ENCODE measurements at places on chromosomes 2 and 18.

- DNase-seq: no peak
These were observed 37.7 kb upstream of the KLF11 start for GRCh38 chr2:10005461-10006235.

DNA sequence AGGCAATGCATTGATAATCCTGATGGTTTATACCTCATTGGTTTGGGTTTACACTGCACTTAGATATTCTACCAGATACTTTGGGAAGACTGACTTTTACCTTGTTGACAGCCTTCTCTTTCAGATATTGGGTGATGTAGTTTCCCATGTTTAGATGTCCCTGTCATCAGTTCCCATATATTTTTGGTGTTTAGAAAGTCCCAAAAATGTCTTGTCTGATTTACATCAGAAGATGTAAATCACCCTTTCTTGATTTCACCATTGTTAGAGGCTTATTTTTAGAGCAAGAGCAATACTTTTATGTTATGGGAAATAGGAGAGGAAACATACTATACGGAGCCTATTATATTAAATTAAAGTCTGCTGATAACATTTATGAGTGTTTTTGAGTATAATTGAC is 14.4 kb upstream of the CCDC102B start:
- DNase-seq: no peak

DNA sequence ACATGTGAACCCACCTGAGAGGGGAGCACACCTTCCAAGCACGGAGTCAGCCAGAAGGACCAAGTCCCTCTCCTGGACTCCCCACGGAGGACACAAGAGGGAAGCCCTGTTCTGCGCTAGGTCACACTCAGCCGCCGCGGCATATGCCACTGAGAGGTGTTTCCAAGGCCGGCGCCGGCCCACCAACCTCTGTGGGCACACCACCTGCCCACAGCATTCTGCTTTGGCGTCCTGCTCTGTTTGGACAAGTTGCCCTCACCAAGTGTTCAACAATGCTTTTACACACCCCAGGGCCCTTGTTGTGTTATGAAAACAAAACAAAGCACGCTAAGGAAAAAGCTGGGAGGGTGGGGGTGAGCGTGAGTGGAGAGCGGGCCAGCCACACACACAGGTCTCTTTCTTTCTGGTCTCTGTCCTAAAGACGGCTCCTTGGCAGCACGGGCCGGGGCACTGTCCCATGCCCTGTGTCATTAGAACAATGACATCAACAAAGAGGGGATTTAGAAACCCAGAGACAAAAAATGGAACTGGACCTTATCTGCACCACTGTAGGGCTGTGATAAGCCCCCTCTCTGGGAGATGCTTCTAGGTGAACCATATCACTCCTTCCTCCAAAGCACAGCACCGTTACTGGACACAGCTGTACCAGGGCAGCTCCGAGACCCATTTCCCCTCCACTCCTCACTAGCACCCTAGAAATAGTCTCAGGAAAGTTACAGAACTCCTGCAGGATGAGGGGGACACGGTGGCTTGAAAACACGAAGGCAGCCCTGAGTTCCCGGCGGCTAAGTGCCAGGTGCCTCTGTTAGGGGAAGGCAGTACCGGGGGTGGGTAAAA is 17.0 kb downstream of the SMAD7 start:
- peak; percentile 55 for DNase-seq

DNA sequence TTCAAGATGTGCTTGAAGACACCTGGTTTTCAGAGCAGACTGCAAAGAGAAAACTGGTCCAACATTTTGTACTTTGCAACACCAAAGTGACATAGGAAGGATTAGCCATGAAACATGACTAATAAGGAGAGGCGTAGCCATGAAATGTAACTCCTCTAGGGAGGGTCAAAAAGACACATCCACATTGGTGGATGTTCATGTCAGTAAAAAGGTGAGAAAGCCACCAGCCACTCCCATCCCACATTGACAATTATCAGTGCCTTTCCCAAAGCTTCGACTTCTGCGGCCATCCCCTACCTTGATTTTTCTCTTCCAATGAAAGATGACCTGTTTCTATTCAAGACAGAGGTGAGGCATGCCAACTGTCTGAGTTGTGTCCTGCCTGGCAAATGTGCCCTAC is 223.2 kb downstream of the ALK start:
- DNase-seq: no peak

GRCh38 chr18:29060349-29060748 is 883.4 kb upstream of the CDH2 start:
- no peak for DNase-seq

DNA sequence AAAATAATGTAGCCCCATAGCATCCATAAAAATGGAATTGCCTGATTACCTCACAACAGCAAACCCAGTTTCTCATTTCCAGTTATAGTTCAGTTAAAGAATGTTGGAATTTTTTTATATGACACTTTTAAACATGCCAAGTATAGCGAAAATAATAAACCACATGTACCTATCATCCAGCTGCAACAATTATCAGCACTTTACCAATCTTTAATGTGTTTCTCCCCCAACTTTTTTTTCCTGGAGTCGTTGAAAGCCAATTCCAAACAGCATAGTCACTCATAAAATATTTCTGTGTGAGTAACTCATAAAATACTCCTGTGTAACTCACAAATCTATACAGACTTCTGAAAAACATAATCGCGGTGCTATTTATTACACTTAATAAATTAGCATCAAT is 38.1 kb downstream of the SMAD4 start:
- no peak for DNase-seq

Measured in hematopoietic multipotent progenitor cell treated with erythropoietin and hydrocortisone succinate and interleukin-3 and kit ligand, for 4 days (in vitro differentiated cells).